ENCODE measurements at places on chromosomes 4 and X.

DNA sequence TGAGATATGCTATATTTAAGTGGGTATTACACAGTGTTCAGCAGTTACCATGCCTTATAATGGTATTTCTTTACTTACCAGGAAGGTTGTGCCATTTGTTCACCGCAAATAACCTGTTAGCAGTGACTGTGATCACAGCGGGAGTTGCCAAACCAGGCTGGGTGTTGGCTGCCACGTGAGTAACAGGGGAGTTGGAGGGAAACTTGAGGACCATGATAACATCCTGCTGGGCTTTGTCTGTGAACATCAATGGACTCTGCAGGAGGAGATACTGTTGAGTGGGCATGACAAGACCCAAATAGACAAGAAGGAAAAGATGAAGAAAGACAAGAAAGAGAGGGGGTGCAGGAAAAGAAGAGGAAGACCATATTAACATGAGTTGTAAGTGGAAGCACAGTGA is 242.9 kb downstream of the DCLK2 start:
- DNase-seq, result no peak

DNA sequence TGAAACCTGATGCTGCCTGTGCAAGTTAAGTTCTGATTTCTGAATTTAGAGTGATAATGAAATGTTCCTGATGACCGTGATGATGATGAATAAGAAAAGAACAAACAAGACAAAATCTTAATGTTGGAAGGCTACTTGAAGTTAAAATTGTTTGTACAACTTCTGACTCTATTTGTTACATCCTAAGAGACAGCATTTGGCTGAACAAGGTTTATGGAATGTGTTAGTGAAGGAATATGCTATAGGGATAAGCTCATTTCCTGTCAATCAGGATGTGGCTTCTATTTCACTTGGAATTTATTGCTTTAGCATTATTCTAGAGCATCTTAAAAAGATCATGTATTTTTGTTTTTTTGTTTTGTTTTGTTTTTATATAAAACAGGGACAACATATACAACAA is 267.5 kb downstream of the FAT4 start:
- DNase-seq, result no peak

- DNase-seq, result no peak
Observed at GRCh38 chrX:1521459-1521956, 15.5 kb downstream of the P2RY8 start.

GRCh38 chr4:48129307-48130014 is 4.6 kb downstream of the TXK start:
- no peak for DNase-seq

DNA sequence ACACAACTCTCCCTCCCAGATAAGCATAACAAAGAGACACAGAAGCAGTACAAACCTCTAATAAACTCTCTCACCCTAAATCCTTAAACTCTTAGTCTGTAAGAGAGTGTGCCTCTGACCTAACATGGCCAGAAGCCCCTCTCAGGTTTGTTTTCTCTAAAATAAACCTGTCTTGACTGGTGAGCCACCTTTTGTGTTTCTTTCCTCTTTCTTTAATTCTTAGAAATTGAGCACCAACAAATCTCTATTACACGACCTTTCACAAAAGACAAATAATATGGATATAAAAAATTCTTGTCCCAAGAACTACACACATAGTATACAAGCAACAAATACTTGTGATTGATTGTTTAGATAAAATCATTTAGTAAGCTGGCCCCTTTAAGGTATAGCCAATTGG is 573.7 kb downstream of the EPHA5 start:
- no peak for DNase-seq

- DNase-seq, result peak; percentile 67
Observed at GRCh38 chrX:22603060-22603459, 330.3 kb downstream of the CBLL2 start.

DNA sequence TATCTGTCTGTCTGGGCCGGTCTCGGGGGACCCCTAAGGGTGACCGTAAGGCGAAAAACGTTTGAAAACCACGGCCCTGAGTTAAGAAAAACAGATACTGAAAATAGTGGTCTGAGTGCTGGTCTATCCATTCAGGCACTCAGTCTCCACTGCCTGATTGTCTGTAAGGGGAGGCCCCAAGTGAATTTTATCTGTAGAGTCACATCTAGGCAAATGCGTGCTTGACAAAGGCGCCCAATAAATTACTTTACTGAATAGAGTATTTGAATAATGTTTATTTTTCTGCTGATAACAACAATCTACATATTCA is 465 bp downstream of the HNRNPH2 start:
- no peak for DNase-seq

GRCh38 chr4:85769009-85769408 is 294.1 kb downstream of the ARHGAP24 start:
- no peak for DNase-seq

GRCh38 chr4:81195475-81195874 is 19.5 kb downstream of the PRKG2 start:
- no peak for DNase-seq

- no peak for DNase-seq
Observed at GRCh38 chrX:146243041-146243440, 425.4 kb downstream of the SLITRK2 start.

DNA sequence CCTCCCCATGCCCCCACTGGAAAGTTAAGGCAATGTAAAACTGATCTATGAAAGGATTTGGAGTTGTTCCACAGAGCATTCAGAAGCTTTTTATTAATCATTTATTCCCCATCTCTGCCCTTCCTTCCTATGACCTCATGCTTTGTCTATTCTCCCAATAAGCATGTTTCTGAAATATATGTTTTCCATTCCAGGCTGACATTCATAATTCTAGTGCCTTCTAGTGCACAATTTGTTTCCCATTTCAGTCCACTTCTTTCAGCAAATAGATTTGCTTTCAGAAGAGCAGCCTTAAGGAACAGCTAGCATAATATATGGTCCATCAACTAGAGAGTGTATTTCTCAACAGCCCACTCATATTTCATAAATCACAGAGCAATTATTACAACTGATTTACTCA is 77.1 kb upstream of the ATXN3L start:
- no peak for DNase-seq

GRCh38 chr4:94256828-94257227 is 49.2 kb downstream of the SMARCAD1 start:
- DNase-seq, result no peak

DNA sequence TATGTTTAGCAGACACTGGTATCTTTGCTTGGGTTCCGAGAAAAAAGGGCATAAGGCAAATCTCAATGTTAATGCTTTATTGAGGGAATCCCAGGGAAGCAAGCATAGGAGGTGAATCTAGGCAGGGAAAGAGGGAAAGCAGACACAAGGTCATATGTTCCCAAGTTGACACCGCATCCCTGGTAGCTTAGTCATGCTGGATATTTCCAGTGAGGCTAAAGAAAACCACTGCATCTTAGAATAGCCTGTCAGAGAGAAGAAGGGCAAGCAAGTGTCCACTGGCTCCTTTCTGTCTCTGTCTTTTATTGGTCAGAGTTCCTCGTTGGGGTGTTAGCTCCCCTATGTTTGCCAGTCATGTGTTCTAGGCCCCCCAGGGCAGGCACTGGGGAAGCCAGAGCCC is 104.7 kb downstream of the NKX6-1 start:
- no peak for DNase-seq

- no peak for DNase-seq
Observed at GRCh38 chrX:25737540-25737939, 400.6 kb upstream of the MAGEB18 start.

DNA sequence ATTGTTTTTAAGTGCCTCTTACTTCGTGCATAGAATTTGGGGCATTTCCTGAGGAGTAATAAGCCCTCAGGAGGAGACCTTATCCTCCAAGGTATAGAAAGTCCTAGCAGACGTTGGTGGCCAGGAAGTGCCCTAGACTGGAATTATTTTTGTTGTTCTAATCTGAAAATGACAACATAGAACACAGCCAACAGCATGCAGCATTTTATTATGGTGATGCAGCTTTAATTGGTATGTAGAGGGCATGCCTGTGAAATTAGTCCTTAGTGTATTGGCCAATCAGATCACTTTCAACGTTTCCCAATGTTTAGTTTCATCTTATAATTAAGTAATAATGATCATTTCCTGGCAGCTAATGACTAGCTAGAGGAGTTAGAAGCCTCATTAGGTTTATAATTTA is 199.2 kb downstream of the SHROOM3 start:
- DNase-seq, result no peak

DNA sequence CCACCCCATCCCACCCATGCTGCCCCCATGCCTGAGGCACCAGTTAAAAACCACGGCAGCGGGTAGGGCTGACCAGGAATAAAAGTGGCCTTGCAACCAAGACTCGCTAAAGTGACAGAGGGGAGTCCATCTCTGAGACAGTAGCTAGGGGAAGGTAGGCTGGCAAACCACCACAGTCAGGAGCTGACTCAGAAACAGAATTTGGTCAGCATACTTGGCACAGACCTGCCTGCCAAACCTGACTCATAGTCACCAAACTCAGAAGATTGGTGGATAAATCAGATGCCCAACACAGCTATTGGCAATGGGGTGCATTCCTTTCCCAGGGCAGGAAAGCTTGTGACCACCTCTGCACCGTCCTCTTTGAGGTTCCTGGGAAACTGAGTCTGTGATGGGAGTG is 193.8 kb downstream of the BCOR start:
- no peak for DNase-seq

DNA sequence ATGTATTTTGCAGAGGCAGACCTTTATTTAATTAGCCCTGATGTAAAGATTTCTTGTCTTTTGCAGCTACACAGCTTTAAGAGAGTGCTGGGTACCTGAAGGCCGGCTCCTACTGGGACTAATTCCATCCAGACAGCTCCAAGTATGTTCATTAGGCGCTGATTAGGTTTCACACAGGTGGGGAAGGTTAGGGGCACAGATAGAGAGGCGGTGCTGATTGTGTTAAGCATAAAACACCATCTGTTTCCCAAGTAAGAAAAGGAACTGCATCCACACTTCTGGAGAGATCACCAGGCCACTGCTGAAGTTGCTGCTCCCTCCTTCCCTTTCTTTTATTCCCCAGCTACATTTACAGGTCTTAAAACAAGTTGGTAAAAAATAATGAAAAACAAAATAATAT is 349.5 kb downstream of the ZIC3 start:
- DNase-seq, result peak; percentile 34

- DNase-seq, result no peak
Observed at GRCh38 chr4:170339522-170339921, 249.8 kb upstream of the AADAT start.

DNA sequence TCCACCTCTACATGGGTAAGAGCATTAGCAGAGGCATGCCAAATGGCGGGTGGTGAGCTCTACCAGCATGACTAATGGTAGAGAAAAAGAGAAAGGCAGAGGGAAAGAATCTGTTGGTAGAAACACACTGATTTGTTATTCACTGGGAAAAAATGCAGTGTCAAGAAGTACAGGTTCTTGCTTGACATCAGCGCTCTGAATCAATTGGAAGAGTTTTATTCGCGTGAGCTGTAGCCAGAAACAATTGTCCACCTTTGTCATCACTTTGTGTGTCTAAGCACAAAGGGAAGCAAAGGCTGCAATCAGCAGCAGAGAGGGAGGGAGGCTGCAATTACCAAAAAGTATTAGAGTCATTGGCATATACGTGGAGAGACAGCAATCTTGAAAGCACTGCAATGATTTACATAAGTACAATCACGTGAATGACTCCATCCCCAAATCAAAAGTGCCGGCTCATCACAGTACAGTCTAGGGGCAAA is 67.7 kb upstream of the HS3ST1 start:
- no peak for DNase-seq

GRCh38 chr4:172009446-172010230 is 196.4 kb downstream of the GALNTL6 start:
- DNase-seq, result no peak

DNA sequence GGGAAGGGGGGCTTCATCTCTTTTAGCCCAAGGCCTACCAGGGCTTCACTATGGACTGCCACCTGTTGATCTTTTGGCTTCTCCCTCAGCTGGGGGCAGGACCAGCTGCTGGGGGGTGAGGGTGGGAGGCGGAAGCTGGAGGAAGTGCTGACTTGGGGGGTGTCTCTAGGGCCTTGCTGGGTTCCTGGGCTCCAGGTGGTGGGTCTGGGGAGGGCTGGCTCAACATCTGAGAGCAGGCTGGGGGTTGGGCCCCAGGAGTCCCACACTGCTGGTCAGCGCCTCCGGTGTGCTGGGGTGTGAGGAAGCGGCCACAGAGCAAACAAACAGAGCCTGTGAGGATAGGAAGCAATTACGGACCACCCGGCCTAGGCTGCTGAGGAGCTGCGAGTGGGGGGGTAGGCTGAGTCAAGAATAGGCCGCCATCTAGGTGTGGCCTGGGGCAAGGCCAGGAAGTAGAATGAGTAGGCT is 85.7 kb downstream of the EFNB1 start:
- no peak for DNase-seq

DNA sequence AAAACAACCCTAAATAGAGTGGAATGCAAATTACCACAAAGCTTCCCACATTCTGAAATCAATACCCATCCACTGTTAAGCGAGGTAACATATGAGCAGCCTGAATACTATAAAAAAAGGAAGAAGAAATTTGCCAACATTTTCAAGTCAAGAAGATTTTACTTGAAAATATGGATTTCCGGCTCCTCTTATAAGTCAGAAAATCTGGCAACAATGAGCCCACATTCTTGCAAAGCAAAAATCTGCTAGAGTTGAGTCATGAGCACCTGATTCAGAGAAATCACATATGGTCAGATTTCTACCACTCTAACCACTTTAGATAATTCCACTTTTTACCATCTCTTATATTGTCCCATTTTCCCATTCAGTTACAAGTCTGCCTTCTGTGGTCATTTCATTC is 395.7 kb downstream of the DTHD1 start:
- peak; percentile 29 for DNase-seq
